ENCODE measurements at places on chromosomes 1 and 21. TPM values are rescaled to one million over a fixed set of nuclear protein-coding genes. Genes with fewer than 3 reads are reported as not detected.

DNA sequence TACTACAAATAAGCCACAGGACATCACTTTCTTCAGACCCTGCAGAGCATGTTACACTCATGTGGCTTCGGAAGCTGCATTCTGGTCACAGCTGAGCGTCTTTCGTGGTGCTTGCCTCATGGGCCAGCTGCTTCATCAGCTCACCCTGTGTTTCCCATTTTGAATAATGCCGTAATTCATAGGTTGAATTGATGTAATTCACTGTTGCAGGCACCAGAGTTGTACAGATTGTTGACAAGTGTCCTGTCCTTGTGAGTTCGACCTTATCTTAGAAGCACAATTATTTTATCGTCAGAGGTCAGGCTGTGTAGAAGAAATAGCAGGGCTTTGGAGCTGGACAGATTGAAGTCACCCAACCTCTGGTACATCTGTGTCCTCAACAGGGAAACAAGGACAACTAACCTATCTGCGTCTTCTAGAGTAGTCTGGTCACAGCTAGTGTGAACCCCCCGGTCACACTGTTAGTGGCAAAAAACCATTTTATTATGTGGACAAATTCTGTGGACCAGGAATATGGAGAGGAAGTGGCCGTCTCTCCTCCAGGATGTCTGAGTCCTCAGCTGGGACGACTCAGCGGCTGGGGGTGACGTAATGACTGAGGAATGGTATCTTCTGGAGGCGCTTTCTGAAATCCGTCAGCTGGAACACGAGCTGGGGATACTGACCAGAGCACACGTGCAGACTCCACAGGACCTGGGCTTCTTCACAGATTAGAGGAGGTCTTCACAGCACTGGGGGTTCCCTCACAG lies 17.8 kb downstream of the PKNOX1 start:
- DNase-seq, result no peak

Gene WNT3A
- not detected for total RNA-seq

DNA sequence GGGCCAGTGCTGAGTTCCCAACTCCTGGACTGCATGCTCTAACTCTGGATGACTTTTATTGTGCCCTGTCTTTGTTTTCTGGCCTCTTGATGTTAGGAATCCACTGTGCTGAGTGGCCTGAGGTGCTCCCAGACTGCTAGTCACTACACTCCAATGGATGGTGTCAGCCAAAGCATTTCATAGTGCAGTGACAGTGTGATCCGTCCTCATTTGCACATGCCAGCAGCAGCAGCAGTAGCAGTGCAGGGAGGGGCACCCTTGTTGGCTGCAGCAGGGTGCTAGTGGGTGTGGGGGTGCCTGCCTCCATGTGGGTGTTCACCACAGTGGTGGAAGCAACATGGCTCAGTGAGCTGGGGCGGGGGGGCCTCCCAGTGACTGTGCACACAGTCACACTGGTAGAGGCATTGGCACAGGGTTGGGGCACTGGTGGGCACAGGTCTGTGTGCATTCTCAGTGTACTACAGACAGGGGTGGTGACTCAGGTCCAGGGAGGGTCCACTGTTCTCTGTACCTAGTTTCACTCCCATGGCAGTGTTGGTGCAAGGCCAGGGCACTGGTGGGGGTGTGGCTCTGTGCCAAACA lies 214.0 kb downstream of the ZC3H11B start:
- DNase-seq, result no peak

Gene RER1
- 129 TPM for total RNA-seq

Gene SERTAD4
- not detected for total RNA-seq

Gene SRGAP2B
- total RNA-seq, result 21.2 TPM

DNA sequence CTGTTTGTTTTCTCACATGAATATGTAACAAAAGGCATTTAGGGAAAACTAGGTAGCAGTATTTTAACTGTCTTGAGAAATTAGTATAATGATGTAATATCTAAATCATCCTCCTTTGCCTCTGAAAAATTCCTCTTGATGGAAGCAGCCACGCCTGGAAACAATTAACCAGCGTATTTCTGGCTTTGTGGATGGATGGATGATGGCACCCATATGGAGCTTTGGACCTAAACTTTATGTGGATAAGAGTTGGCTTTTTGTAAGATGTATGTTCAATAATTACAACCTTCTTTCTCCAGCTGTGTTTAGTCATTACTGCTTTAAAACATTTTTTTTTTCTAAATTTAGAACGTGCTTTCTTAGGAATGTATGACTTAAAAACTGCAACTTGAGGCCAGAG lies 12.7 kb downstream of the CDCA8 start:
- DNase-seq, result no peak

GRCh38 chr1:67476906-67477305 lies 46.7 kb upstream of the SERBP1 start:
- DNase-seq, result no peak

Gene ANKRD65
- not detected for total RNA-seq

DNA sequence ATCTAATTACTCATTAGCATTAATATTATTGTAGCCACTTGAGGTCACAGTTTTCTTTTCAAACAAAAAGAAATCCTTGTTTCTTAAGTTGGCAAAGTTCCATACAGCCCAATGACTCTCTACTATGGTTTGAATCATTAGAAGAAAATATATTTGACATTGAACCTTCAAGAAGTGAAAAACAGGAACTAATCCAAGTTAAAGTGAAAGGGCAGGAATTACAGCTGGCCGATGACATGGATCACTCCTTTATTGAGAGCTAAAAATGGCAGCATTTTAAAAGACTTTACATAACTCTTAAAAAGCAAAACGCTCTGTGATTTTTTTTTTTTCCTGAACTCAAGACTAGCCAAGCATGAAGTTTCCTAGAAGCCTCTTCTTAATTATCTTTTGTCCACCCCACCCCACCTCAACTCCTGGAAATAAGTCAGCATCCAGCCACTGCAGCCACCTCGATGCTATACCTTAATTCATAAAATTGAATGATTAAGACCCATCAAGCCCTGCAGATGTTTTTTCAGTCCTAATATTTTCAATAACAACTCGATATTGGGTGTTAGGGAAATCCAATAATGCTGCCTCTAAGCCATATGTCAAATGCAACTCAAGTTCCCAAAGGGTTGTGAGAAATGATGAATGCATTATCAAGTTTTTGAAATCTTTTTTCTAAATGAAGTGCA lies 323.1 kb downstream of the HHIPL2 start:
- no peak for DNase-seq

Gene MTARC1
- 0.09 TPM for total RNA-seq

GRCh38 chr1:78688697-78689096 lies 39.1 kb downstream of the IFI44 start:
- DNase-seq, result no peak

All from T-cell (primary cell).